ENCODE measurements at places on chromosomes 3 and 15.

DNA sequence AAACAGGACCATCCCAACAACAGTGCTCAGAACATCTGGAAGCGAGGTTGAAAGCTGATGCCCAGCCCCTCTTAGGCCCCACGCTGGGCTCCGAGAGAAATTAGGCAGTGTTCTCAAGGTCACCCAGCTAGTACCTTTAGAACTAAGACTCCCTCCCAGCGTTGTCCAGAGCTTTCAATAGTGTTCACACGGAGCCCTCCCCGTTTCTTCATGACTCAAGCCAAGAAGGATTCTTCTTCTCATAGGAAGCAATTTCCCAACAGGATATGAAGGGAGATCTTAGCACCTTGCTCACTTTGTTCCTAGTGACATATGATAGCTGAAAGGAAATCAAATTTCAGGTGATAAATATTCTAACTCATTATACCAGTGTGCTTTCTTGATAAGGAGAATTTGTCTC lies 244.2 kb upstream of the ST8SIA2 start:
- no peak for DNase-seq

- DNase-seq, result no peak
These were observed 12.3 kb upstream of the LMCD1 start for GRCh38 chr3:8489278-8489792.

- no peak for DNase-seq
These were observed 182.4 kb downstream of the SHQ1 start for GRCh38 chr3:72665701-72666446.

- DNase-seq, result peak; percentile 27
These were observed 60.1 kb downstream of the VGLL4 start for GRCh38 chr3:11583638-11584046.
